ENCODE measurements at places on chromosomes 7 and 10.

- no peak for DNase-seq
Measured at GRCh38 chr7:23242321-23242720, 4.3 kb upstream of the GPNMB start.

- DNase-seq: no peak
Measured at GRCh38 chr7:30752484-30752883, 549 bp downstream of the INMT start.

DNA sequence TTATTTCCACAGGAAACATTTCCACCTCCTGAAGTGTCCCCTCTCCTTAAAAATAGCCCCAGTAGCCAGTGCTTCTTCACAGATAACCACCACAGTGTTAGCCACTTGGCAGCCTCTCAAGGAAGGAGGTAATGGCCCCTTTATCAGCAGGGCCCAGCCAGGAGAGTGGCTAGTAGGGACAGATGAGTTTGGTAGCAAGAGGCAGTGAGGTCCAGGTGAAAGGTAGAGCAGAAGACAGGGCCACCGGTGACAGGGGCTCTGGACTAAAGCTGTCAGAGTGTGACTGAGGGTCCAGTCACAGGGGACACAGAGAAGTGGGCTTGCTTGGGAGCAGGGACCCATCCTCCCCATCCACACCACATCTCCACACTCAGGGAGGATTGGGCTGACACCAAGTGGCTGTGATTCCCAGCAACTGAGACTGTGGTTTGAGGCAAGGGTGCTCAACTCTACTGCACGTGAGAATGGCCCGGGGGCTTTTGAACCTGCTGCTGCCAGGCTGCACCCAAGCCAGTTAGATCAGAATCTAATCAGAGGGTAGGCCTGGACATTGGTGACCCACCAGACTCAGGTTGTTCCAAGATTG, 52.2 kb downstream of the C10orf120 start:
- DNase-seq: no peak

- no peak for DNase-seq
Measured at GRCh38 chr7:150663802-150664494, 21.6 kb upstream of the GIMAP2 start.

DNA sequence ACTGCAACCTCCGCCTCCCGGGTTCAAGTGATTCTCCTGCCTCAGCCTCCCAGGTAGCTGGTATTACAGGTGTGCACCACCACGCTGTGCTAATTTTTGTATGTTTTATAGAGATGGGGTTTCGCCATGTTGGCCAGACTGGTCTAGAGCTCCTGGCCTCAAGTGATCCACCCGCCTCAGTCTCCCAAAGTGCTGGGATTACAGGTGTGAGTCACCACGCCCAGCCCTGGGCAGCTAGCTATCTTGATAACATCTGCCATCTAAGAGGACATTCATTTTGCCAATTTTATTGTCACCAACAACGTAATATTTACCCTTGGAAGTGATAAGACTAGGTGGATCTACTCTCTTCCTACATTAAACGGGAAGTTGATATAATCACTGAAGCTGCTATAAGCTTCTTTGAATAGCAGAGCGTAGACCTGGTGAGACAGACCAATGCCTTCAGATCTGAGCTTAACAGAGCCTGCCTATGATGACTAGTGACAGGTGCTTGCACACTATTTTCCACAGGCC, 39.7 kb upstream of the SLC35B4 start:
- DNase-seq: no peak

GRCh38 chr7:37065779-37066271, 341.5 kb upstream of the AOAH start:
- no peak for DNase-seq

- no peak for DNase-seq
Measured at GRCh38 chr10:58467931-58468635, 44.6 kb upstream of the BICC1 start.

DNA sequence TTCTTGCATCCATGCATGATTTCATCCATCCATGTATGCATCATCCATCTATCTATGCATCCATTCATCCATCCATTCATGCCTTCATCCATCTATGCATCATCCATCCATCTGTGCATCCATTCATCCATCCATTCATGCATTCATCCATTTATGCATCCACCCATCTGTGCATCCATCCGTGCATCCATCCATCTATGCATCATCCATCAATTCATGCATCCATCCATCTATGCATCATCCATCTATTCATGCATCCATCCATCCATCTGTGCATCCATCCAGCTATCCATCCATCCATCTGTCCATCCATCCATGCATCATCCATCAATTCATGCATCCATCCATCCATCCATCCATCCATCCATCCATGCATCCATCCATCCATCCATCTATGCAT, 131.3 kb downstream of the DYNC2I1 start:
- DNase-seq: no peak

DNA sequence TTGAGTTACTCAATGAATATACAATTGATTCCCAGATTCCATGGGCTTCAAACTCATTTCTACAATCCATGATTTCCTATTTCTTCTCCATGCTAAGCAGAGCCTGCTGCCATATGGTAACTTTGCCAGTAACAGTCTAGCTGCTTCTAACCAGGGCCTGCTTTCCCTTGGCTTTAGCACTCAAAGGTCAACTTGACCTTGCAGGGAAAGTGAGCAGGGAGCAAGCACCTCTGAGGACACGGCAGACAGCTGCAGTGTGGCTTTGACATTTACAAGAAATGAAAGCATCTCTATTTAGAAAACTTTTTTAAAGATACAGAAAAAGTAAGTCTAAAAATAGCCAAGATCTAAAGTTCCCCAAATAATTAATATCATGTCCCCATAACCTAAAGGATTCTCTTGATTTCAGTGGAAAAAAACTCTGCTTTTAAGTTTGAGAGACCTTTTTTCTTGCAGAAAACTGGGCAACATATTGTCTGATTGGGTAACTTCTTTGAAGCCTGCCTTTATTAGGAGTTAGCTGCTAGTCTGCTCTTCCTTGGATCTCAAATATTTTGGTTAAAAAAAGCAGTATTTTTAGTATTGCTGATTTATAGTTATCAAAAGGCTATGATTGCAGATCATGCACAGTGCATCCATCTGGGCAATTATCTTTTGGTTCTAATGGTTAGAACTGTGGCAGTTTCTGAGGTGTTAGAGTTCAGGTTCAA, 257.9 kb downstream of the AHR start:
- DNase-seq: no peak

- DNase-seq: no peak
Measured at GRCh38 chr10:119526621-119527592, 15.6 kb downstream of the RGS10 start.
